ENCODE measurements at places on chromosomes 4 and X.

DNA sequence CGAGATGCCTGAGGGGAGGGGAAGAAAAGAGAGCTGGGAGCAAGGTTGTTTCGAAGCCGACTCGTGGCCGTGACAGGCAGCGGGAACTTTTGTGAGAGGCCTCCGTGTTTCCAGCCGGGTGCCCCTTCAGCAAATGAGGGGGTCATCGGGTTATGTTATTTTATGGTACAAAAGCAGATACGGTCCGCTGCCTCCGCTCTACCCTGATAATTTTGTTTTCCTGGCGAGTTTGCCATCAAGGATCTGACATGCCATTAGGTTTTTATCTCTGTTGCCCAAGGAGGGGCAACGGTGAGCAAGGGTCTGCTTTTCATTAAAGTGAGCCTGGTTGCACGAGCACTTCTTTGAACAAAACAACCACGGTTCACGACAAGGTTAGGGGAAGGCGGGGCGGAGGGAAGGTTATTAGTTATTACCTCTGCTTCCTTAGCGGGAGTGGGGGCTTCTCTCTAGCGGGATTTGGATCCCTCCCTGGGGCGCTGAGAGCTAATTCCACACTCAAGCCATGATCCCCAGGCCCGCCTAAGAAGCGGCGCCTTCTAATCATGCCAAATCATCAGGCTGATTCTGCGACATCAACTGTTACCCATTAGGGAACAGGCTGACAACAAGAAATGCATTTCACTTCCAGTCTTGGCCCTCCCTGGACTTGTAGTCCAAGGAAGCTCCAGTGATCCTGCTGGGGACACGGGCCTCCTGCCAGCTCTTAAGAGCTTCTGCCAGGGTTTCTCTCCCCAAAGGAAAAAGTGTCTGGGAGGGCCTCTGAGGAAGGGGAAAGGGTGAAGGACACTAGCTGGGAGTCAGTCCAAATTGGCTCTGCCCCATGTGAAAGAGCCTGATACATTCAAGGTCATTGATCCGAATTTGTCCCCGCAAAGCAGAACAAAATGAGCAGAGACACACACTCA, 617.7 kb downstream of the MID1IP1 start:
- DNase-seq, result peak; percentile 35

DNA sequence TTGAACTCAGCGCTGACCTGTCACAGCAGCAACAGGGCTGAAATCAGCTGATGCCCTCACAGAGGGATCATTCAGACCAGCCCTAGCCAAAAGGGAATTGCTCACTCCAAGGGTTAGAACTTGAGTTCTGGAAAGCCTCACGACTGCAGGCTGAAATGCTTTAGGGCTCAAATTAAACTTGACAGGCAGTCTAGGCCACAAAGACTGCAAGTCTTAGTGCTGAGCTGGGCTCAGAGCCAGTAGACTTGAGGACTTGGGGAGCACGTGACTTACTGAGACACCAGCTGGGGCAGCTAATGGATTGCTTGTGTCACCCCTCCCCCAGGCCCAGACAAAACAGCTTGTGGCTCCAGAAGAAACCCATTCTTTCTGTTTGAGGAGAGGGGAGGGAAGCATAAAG, 119.0 kb upstream of the SLC6A14 start:
- DNase-seq, result peak; percentile 21

- no peak for DNase-seq
Observed at GRCh38 chr4:188300385-188300784, 161.1 kb downstream of the TRIML1 start.

DNA sequence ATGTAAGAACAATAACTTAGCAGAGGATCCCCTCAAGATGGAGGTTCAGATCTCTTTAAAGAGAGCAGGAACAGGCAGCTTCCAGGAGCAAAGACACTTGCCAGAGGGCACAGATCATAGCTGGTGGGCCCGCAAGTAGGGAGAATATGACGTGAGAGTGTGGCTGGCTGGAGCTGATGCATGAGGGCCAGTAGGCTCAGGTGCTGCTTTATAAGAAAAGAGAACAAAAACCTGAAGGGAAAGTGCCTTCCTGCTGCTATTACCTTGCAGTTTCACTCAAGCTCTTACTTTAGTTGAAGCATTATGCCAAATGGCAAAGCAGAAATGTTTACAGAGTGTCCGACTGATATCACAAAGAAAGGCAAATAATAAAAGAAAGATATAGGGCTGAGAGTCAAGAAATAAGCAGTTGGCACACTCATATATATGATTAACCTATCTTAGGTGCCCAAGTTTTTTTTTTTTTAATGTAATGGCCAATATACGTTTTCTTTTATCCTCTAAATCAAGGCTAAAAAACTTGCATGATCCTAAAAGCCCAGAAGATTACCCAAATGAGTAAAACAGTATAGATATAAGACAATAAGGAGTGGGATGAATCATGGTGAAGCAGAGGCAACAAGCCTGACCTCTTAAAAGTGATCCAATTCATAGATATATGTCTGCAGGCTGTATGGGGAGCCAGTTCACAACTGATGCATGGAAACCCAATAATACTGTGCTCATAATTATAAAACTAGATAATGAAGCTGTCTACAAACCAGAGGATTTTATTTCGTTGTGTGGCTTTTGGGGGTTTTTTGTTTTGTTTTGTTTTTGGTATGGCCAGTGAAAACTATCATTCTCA, 12.6 kb downstream of the NR0B1 start:
- DNase-seq, result no peak

GRCh38 chr4:159425737-159426305, 322.9 kb downstream of the RAPGEF2 start:
- no peak for DNase-seq

- no peak for DNase-seq
Observed at GRCh38 chr4:147735413-147736301, 3.8 kb downstream of the ARHGAP10 start.

- no peak for DNase-seq
Observed at GRCh38 chr4:41146196-41146595, 68.1 kb downstream of the APBB2 start.

GRCh38 chr4:106038908-106039307, 143.6 kb downstream of the NPNT start:
- no peak for DNase-seq

DNA sequence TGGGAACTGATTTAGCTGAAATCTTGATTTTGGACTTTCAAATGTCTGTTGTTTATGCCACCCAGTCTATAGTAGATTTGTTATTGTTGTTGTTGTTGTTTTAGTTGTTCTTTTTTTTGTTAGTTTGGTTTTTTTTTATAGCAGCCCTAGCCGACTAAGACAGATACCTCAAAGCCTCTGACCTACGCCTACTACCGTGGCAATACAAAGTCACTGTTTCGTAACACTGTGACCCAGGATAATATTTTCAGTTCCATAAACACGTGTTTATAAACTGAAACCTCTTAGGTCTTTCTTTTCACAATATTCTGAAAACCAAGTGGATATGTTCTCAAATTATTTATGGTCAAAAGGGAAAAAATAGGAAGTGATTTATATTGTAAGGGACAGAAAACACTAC, 32.8 kb downstream of the VCX2 start:
- DNase-seq, result no peak

- DNase-seq, result no peak
Observed at GRCh38 chr4:5801696-5802095, 90.7 kb downstream of the EVC start.

DNA sequence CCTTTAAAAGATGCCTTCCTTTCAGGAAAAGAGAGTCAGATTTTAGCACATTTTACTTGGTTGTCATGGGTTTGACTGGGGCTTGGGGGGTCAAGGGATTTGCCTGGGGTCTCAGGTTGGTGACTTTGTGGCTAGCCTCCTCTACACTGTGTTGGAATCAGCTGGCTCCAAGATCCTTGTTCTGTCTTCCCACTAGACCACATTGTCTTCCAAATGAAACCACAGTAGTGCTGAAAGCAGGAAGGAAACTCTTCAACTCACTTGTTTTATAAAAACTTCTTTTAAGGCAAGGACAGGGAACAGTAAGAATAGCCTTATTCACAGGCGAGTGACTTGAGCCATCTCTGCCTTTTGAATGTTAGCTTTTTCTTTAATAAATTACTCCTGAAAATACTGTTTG, 37.0 kb upstream of the OTUD4 start:
- no peak for DNase-seq

- DNase-seq, result no peak
Observed at GRCh38 chr4:147754037-147754445, 22.2 kb downstream of the ARHGAP10 start.

GRCh38 chr4:8817813-8818062, 53.9 kb downstream of the HMX1 start:
- no peak for DNase-seq

- DNase-seq, result no peak
Observed at GRCh38 chr4:106529348-106530023, 160.9 kb upstream of the GIMD1 start.

DNA sequence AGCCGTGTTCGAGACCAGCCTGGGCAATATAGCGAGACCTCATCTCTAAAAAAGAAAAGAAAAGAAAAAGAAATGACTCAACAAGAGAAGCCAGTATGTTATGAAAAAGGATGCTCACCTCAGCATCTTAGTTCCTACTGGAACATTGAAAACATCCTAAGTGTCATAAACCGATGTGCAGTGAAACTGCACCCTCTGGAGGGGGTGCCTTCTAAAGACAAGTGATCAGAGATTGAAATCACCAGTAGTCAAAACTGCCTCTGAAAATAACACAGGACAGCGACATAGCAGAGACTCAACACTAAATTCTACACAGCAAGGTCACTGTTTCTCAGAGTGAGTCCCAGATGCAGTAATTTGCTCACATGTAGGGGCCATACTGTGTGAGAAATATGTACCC, 28.0 kb upstream of the ATP6AP2 start:
- DNase-seq, result no peak

GRCh38 chr4:121321466-121321865, 59.4 kb downstream of the QRFPR start:
- DNase-seq, result no peak

GRCh38 chr4:19324184-19324583, 927.5 kb upstream of the SLIT2 start:
- no peak for DNase-seq

- no peak for DNase-seq
Observed at GRCh38 chrX:136176399-136176825, 29.1 kb downstream of the FHL1 start.

- no peak for DNase-seq
Observed at GRCh38 chr4:70737006-70737405, 15.2 kb downstream of the RUFY3 start.

DNA sequence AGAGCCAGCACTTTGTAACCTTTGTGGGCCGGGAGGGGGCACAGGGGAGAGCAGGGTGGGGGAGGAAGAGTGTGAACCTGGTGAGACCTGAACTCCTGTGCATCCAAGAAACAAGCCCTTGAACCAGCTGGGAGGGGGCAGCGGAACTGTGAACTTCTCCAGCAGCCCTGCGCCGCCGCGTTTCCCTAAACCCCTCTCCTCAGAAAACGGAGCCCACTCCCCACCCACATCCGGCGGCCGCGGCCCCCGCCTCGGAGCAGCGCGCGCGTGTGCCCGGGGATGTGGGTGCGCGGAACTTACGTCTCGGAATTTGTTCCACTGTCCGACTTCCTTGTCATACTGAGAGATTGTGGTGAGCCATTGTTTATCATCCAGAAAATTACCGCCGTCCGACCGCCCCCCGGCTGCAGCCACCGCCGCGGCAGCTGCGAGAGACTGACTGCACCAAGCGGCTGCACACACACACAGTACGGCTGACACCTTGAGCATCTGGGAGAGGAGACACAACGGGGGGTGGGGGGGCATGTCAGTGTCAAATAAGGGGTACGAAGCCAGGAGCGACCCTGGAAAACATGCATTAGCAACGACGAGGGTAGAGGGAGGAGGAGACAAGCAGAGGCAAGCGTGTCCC, 494 bp downstream of the SPOCK3 start:
- DNase-seq, result peak; percentile 80

DNA sequence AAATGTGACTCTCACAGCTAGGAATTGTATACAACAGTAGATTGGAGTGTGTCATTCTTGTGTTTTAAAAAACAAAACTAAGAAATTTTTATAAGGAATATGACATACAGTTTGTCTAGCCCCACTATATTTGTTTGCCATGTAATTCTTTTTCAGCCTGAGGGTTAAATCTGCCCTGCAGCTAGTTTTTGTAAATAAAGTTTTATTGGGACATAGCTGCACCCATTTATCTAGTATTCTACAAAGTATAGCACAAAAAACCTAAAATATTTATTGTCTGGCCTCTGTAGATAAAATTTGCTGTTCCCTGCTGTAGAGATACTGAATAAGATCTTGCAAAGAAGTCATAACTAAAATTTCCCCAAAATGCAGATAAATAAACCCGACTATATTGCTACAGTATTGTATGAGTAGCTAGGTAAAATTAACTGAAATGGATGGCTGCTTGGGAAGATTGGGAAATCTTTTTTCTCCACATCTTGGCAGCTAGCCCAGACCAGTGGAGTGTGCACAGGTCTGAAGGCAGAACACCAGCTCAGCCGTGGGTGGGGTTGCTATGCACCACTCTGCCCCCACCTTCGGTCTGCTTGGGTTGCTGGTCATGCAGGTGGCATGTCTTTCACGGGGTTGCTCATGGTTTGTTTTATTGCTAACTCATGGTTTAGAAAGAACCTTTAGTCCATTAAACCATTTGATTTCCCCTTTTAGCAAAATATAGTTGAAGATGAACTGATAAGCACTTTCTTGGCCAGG, 127.9 kb downstream of the KLHL8 start:
- DNase-seq, result no peak

DNA sequence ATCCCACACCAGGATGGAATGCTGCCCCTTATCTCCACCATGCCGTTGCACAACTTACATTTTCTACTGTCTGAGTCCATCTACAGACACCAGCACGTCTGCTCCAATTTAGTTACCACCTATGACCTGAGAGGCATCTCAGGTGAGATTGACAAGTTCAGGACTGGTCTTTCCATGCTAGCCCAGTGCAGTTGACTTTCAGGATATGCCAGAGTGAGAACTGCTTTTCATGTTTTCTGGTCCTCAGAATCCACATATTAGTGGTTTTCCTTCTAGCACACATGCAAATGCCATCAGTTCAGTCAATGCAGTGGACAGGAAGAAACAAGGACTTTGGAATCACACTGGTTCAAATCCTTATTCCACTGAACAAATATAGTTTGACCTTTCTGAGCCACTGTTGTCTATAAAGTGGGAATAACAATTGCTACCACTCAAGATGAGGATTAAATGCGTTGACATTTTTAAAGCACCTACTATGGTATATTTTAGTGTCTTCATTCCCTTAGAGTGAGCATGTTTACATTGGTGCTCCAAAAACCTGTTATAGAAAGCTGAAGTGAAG, 38.1 kb upstream of the ANXA3 start:
- no peak for DNase-seq

DNA sequence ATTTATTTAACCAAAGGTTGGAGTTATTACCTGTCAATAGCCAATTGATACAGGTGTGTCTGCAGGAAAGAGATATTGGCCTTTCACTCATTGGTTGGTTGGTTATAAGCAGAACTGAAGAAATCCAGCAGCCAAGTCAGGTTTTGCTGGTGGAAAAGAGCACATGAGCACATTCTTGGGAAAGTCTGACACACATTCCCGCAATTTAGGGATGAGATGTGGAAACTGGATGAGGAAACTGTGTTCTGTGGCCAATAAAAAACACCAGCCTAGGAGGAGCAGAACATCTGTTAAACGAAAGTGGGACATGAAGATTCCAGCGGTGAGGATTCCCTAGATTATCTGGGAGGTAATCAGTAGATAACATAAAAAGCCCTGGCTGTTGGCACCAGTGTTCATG, 567.4 kb upstream of the CPEB2 start:
- DNase-seq, result no peak

Measured in spinal cord (tissue), 10 donors.